ENCODE measurements at places on chromosomes 6 and 20.

GRCh38 chr6:31945154-31945506 lies 765 bp upstream of the CFB start:
- no peak for DNase-seq

- DNase-seq: no peak
Observed at GRCh38 chr6:110285306-110286060, 72.7 kb downstream of the METTL24 start.

DNA sequence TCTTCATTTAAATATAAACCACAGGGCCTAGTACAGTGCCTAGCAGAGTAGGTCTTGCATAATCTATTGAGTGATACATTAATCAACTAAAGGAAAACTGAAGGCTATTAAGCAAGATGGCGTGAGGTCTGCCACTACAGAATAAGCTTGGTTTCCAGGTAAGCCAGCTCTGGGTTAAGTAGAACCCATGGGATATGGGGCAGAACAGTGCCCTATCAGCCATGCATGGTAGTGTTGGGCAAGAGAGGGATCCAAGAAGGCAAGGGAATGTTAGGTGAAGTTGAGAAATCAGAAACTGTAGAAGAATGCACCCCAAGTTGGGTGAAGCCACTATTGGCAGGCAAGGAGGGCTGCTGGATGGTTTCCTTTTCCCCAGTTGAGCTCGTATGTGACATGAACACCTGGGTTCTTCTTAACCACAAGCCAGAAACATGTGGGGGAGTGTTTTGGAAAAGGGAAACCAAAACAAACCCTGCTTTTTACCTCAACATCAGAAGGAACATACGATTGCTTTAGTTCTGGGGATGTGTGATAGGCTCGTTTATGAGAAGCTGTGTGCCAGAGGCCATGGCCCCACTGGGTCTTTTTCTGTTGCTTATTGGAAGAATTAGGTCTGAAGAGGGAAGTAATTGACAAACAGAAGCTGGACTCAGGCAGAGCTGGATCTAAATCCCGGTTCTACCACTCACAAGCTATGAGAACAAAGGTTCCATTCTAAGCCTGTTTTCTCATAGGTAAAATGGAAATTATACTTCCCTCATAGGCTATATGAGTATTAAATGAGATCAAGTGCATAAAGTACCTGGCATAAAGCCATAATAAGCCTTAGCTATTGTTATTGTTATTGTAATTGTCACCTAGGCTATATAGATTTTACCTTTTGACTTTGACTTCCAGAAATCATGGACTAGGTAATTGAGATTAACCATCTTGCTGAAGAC lies 33.5 kb downstream of the NEDD9 start:
- DNase-seq: no peak

- no peak for DNase-seq
Observed at GRCh38 chr6:62971976-62972658, 239.2 kb upstream of the FKBP1C start.

- peak; percentile 2 for DNase-seq
Observed at GRCh38 chr6:8743170-8743745, 307.9 kb upstream of the SLC35B3 start.

GRCh38 chr6:139569566-139569965 lies 195.1 kb upstream of the CITED2 start:
- DNase-seq: no peak

Data from A549 (cell line).